ENCODE measurements at places on chromosomes 5 and 9. TPM values are rescaled to one million over a fixed set of nuclear protein-coding genes. Genes with fewer than 3 reads are reported as not detected.
A peak's percentile ranks its signal among the peaks of the same experiment; 100 is the strongest.

- no peak for DNase-seq
Measured at GRCh38 chr5:155587458-155587857, 573.9 kb downstream of the KIF4B start.

- no peak for DNase-seq
Measured at GRCh38 chr5:144196612-144197011, 25.9 kb downstream of the KCTD16 start.

GRCh38 chr5:76104027-76104426 lies 20.8 kb downstream of the SV2C start:
- no peak for DNase-seq

DNA sequence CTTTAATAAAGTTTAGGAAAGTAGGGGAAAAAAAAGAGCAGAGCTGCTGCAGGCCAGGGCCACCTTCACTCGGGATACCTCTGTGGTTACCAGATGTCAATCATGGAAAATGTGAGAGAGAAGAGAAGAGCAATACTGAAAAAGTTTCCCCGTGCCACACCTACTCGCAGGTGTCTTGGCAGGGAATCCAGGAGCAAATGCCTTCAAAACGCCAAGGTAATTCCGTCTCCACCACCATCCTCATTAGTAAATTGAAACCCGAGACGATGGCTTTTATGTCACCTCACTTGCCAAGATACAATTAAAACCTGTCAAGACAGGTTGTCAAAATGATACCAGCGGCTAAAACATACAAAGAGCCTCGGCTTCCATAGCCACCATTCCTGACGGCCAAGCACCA lies 49.7 kb downstream of the FAM81B start:
- no peak for DNase-seq

GRCh38 chr5:105632043-105632442 lies 2038.7 kb downstream of the EFNA5 start:
- DNase-seq: no peak

DNA sequence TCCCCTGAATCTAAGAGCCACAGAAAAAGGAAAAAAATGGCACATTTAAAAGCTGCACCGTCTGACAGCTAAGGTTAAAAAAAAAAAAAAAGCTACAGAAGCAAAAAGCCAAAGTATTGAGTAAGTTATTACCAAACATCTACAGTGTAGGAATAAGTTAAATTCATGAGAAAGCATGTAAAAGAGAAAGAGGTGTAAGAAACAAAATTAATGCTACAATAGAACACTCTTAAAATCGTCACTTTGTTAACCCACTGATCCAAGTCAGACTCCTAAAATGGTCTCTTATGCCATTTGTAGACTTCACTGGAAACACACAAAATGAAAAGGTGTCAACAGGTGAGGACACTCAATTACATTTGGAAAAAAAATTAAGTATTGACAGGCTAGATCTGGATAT lies 120.2 kb downstream of the SSBP2 start:
- no peak for DNase-seq

DNA sequence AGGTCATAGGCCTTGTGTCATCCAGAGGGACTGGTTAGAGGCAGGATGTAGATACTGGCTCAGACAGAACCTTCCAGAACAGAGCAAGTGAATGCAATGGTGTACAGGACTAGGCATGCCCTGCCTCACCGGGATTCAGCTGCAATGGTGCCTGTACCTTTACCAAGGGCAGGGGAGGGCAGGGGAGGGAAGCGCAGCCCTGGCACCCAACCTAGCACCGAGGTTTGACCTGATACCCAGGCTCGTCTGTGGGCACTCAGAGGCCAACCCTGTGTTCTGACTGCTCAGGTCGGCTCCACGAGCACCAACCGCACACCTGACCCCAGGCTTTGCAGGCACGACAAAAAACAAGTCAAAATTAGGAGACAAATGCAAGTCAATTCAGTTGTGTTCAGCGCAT lies 47.3 kb upstream of the GFPT2 start:
- peak; percentile 77 for DNase-seq

- DNase-seq: no peak
Measured at GRCh38 chr9:90770927-90771326, 30.7 kb upstream of the SYK start.

DNA sequence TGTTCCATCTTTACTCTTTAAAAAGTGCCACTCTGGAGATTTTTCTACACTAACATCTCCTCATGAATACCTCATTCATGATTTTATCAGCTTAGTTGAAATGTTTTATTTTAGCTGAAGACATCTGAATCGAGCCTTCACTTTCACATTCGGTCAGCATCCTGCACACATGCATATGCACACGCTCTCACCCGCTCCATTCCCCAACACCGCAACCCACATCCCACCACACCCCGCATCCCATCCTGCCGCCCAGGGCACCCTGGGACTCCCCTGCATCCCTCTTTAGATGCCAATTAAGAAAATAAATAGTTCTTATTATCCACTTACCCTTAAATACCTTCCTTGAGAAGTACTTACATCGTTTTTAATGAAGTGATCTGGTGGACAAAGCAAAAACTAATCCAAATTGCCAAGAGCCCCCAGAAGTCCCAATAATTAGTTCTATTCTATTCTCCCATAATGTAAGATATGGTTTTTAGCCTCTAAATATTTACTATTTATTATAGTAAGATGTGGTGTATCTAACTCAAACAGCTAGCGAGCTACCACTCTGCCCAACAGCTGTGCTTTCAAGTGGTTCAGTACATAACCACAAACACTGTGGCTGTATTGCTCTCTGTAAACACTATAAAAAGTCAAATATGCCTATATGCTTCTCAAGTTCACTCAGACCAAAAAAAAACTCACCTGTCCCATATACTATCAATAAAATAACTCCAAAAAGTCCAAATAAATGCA lies 38.2 kb downstream of the GZMK start:
- no peak for DNase-seq

GRCh38 chr5:88322785-88323184 lies 54.1 kb upstream of the TMEM161B start:
- DNase-seq: no peak

- DNase-seq: no peak
Measured at GRCh38 chr5:29169886-29170285, 2023.6 kb upstream of the CDH6 start.

DNA sequence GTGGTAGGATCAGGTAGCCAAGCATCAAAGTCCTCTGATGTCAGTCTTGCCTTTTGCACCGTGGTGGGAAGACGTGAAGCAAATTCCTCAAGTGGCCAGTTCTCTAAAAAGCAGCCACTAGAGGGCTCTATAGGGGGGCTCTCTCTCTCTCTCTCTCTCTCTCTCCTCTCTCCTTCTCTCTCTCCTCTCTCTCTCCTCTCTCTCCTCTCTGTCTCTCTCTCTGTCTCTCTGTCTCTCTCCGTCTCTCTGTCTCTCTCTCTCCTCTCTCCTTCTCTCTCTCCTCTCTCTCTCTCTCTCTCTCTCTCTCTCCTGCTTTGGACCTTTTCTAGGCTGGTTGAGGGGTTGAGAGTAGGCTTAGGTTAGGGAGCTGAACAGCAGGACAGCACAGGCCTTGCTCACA lies 13.9 kb upstream of the OSMR start:
- no peak for DNase-seq

DNA sequence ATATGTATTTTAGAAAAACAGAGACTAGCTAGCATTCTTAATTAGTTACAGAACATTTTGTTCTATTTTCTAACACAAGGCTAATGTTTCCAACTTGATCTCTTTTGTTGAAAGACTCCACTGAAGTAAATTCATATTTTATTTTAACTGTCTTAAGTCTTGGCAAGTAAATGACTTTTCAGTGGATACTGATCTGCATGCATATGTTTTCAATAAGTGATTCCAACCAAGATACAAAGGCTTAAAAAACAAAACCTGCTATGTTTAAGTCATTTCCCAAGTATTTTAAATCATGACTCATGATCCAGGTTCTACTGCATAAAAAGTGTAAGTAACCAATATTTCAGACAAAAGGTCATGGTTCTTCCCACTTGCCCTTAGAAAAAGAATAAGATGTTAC lies 5.7 kb downstream of the CDO1 start:
- no peak for DNase-seq

GRCh38 chr5:41148448-41148847 lies 64.9 kb downstream of the C6 start:
- DNase-seq: no peak

- DNase-seq: no peak
Measured at GRCh38 chr5:176784218-176785165, 25.9 kb upstream of the UNC5A start.

GRCh38 chr5:43567967-43568366 lies 11.1 kb upstream of the PAIP1 start:
- DNase-seq: no peak

DNA sequence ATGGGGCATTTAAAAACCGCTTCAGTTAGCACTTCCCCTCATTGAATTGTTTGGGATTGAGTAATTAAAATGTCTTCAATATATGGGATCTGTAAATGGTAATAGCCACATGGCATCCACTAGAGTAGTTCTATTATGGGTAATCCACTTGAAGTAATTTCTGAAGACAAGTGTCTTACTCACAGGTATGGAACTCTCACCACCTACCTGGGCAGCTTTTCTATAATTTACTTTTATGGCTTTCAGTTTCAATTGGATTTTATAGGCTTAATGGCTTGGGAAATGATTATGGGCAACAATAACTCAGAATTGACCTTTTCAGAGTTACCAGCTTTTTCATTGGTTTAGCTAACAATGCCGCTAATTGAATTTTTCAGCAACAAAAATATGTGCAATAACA lies 597.9 kb downstream of the PTPRD start:
- no peak for DNase-seq

DNA sequence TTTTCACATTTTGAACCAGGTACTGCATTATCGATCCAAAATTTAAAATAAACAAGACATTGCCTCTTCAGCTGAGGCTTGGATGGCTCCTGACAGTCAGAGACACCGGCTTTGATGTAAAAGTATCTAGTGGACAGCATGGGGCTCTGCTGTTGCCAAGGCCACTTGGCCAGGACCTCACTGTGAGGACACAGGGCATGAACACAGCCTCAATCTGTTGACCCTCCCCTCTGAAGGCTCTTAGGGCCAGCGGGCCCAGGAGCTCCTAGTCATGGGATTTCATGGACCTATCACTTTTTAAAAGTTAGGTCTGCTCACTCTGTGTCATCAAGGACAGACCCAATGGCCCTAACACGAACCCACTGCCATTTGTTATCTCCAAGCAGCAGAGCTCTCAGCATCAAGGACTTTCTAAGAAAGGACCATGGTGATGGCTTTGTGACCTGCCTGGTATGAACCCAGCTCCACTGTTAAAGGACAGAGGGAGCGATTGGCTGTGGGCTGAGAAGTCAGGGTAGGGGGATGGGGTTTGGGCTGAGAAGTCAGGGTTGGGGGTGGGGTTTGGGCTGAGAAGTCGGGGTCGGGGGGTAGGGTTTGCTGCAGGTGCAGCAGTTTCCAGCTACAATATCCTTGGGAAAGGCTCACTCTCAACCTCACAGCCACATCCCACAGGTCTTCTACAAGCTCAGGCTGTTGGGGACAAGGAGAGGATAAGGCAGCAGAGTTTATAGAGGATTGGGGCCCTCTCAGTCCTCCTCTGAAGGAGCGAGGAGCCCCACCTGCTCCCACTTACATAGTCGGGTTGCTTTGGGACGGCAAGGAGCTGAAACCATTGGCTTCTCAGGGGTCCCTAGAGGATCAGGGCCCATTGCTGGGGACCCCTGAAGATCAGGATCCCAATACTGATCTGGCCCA lies 146.8 kb downstream of the BARX1 start:
- DNase-seq: no peak

DNA sequence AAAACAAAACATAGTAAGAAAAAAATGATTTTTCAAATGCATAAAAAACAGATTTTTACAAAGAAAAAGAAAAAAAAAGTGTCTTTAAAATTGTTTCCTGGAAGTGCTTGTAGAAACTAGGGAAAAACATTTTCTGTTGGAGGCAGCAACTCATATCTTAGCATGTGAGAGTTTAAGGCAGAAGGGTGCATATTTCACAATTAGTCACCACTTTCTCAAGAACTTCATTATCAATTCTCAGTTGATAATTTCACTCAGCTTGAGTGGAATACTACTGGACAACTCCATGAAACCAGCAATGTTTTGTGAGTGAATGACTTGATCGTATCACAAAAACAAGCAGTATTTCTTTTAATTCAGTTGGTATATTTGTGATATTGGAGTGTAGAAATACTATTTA lies 508.3 kb upstream of the DAB2 start:
- no peak for DNase-seq

DNA sequence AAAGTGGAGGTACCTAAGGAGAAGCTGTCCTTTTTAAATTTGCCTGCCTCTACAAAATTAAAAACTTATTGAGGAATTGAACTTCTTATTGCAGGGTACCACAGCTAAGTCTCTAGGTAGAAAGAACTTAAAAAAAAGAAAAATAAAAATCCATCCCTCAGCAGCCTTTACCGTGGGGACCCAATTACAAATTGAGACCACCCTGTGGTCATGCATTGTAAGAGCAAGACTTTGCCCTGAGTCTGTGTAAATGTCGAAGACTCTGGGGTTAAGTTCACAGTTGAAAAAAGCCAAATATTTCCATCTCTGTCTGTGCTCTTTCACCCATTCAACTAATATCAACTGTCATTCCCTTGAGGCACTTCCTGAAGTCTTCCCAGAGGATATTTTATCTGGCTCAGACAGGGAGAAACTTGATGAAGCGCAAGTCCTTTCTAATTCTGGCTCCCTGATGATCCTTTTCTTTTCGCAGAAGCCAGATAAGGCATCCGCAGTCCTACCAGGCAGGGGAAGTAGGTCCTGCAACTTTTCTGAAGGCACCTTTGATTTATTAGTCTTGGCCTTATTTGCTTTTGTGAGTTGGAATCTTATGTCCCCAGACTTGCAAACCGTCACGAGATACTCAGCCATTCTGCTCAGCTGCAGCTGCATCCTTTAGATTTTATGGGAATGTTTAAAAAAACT lies 323.8 kb upstream of the WWC1 start:
- DNase-seq: no peak

DNA sequence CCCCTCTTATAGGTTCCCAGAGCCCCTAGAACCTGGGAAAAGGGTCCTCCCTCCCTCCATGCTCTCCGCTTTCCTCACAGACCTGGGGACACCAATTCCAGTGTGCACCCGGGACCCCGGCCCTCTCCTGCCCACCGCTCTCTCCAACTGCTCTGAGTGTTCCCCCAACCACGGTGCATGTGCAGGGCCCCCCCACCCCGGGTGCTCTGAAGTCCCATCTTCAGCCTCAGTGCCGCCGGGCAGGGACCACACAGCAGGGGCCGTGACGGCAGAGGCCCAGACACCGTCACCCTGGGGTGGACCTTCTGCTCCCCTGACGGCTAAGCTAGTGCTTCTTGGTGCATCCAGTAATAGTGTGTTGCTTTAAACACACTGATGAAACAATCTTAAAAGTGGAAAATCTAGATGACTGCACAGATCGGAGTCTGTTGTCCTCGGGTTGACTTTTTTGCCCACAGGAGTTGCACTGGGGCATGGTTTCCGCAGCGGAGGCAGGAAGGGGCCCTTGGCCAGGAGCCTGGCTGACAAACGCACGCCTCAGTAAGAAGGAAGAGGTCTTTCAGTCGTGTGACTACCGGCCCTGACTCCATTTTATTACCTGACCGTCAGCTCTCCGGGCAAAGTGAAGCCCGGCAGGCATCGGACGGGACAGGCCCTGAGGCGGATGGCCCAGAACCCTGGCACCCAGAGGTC lies 36.2 kb upstream of the SLC6A3 start:
- no peak for DNase-seq

Gene SMIM33
- total RNA-seq: not detected

Gene SEMA6A
- 24.0 TPM for total RNA-seq

Gene SLC22A4
- 5.4 TPM for total RNA-seq

Gene SHC3
- total RNA-seq: 1.8 TPM

Gene LPCAT1
- 45.7 TPM for total RNA-seq

Gene MELK
- total RNA-seq: 0.77 TPM

Gene C5orf34
- total RNA-seq: 1.2 TPM

Gene ROR2
- 9.5 TPM for total RNA-seq

Gene NKD2
- 17.1 TPM for total RNA-seq

Gene PLEKHG4B
- not detected for total RNA-seq

Data from mesenteric fat pad (tissue), 1 donor.